Stimulated activated CD4-positive, alpha-beta T cell treated with anti-CD3 and anti-CD28 coated beads, Interleukin-4, amount 100 ng/mL, for 24 hours (primary cell): ENCODE measurements at places on chromosomes 12 and 14.

DNA sequence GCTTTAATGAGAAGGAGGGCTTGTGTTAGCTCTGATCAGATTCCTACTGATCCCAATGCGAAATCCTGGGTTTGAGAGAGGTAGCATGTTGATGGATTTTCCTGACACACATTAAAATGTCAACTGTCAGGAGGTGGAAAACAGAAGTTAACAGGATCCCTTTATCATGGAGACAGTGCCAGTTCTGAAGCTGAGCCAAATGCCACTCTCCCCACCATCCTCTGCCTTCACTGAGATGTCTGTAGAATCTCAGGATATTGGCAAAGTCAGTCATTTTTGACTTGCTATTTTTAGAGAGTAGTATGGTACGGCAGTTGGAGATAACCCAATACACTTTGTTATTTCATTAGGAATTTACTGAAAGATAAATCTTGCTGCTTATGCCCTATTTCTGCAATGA, 1816.2 kb upstream of the FLRT2 start:
- no peak for DNase-seq

GRCh38 chr12:76666290-76666835, 97.6 kb upstream of the ZDHHC17 start:
- DNase-seq = no peak

DNA sequence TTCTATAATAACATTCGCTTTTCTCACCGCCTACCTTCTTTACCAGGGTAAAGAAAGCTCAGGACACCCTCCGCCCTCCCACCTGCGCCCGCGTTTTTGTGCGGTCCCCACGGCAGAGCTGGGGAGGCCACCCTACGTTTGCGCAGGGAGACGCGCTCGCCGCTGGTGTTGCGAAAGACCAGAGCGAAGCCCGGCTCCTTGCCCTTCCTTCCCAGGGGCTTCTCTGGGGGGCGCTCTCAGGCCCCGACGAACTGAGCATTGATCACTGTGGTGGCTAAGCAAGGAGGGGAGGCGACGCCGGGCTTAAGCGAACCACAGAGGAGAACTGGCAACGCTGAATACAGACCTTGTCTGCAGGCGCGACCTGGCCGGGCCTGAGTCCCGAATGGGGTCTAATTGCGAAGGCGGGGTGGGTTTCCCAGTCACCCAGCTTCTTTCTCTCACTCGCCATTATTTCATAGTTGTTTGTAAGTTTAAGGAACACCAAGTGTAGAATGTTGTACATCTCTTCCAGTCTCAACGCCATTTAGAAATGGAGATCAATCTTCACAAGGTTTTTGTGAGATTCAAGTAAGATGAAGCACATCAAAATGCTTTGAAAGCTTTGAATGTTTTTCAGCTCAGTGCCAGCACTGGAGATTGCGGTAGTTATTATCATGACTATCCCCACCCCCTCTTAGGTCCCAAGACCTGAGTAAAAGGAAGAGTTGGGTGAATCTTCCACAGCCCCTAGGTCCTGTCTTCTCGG, 1.7 kb upstream of the NKX2-1 start:
- no peak for DNase-seq

GRCh38 chr12:42886160-42886559, 296.6 kb upstream of the PRICKLE1 start:
- no peak for DNase-seq

DNA sequence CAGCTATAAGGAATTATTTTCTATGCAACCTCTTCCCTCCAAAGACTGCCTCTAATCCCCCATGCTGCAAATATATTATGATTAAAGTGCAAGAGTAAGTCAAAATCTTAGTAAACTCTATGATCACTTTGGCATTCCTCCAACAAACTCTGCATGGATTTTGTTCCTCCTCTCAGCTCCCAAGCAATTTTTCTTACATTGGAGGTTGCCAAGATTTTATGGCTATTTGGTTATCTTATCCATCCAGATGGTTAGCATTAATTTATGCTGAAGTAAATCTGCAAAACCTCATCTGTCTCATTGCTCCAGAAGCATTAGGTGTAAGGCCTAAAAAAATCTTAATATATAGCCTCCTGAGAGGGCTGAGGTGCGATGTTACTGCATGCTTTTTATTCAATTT, 228.1 kb downstream of the CHST11 start:
- no peak for DNase-seq

GRCh38 chr12:80807640-80808288, 91.1 kb downstream of the MYF5 start:
- DNase-seq = no peak

DNA sequence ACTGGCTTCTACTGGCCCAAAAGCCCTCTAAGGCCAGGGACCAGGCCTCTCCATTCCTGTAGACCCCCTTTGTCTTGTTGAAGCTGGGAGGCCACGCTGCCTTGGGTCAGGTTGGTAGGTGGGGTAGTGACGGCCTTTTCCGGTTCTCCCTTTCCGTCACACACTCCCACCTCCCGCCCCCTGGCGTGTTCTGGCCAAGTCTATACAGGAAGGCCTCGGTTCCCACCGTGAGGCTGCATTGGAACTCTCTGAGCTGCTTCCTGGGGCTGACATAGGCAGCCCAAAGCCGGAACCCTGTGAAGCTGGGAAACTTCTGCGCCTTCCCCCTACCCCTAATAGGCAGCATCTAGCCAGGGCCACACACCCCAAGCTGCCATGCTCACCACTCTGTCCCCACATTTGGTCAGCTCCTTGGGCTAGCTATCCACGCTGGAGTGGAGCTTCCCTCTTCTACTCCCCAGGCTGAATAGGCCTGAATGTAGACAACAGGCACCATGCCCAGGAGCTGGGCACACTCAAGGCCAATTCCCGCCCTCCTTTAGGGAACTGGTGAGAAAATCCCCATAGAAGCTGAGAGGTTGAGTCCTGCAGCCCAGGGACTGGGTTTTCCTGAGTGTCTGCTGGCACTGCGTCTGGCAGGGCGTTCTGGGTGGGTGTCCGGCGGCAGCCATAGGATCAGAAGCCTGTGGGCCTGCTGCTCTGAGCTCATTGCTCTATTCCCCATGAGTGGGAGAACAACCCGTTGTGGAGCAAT, 35.7 kb downstream of the RIN3 start:
- no peak for DNase-seq

- DNase-seq = no peak
These were observed 2.8 kb upstream of the PIWIL1 start for GRCh38 chr12:130334937-130335336.

- DNase-seq = peak; percentile 83
These were observed 108.8 kb upstream of the ATF7IP start for GRCh38 chr12:14256555-14257169.

- DNase-seq = no peak
These were observed 62.4 kb upstream of the PSMA6 start for GRCh38 chr14:35229792-35230089.

GRCh38 chr12:125455556-125455955, 390.3 kb downstream of the AACS start:
- DNase-seq = no peak

GRCh38 chr12:132467511-132467910, 22.4 kb upstream of the FBRSL1 start:
- DNase-seq = no peak

DNA sequence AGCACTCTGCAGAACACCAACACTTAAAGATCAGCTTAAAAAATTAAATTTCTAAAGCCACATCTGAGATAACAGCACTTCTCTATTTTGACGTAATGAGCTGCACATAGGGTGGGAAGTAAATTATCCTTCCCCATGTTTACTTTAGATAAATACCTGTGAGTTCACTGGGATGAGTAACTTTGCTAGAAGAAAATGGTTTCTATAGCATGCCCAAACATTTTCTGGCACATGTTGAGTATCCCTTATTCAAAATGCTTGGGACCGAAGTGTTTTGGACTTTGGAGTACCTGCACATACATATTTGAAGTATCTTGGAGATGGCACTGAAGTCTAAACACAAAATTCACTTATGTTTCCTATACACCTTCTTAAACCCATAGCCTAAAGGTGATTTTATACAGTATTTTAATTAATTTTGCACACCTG, 6.6 kb downstream of the SLC38A2 start:
- DNase-seq = no peak

DNA sequence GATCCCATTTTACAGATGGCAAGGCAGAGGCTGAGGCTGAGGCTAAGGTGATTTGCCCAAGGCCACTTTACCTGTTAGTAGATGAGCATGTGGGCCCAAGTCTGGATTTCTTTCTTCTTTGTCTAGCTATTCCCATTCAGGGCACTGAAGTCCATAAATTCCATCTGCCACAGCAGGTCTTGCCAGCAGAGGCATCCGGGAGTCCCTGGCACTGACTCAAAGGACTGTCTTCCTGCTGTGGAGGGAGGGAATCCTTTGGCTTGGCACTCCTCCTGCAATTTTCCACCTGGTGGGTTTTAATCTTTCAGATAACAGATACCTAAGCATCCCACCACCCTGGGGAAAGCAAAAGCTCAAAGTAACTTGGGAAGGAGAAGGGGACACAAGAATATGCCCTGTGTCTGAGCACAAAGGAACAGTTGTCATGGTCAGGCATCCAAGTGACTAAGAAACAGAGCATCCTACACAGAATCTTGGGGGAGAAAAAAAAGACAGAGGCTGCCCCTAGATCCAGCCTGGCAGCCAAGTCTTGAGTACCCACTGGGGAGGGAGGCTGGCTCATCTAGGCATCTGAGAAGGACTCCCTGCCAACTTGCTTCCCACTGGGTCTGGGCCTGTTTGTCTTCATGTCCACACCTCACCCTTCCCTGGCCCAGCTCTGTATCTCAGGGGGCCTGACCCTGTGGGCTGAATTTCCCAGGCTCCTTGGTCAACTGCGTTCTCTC, 35.6 kb upstream of the CMKLR1 start:
- no peak for DNase-seq

DNA sequence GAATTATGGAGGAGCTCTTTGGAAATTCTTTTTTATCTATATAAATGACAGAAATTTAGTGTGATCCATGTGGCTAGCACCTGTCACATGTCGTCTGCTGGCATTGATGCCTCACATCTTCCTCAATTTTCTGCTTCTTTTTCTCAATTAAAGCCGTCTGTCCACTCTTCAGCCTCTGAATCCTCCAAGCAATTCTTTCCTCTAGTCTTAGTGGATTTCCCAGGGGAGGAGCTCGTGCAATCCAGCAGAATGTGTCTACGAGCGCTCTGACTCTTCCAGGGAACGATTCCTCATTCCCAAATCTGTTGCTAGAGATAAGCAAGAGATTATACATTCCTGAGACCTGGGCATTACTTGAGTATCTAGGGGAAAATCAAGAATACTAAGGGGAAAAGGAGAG, 176.6 kb downstream of the EMP1 start:
- DNase-seq = no peak

GRCh38 chr14:50964683-50965390, 20.6 kb upstream of the PYGL start:
- DNase-seq = no peak

GRCh38 chr14:20836668-20837338, 34.2 kb upstream of the RNASE1 start:
- no peak for DNase-seq

- DNase-seq = no peak
These were observed 44.7 kb upstream of the AMIGO2 start for GRCh38 chr12:47124451-47124850.

- DNase-seq = no peak
These were observed 112.2 kb downstream of the CHST11 start for GRCh38 chr12:104568935-104569334.

GRCh38 chr14:69378274-69378673, 19.8 kb downstream of the ERH start:
- no peak for DNase-seq

DNA sequence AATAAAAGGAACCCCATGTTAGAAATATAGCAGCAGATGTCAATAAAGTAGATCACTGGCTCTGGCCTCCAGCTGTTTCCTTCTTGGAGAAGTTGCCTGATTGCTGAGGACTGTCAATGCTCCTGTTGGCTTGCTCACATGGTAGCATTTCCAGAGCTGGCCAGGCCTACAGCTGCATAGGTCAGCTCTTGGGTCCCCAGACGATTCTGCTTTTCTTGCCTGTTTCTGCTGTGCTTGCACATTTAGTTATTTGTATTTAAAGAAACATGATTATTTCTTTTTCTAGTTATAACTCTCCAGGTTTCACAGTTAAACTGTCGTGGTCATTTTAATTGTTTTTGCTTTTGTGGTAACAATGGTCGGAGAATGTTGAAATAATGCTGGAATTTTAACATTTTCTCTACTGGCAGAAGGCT, 7.2 kb downstream of the NAV3 start:
- DNase-seq = no peak

GRCh38 chr12:28054583-28054982, 82.0 kb upstream of the PTHLH start:
- DNase-seq = no peak

GRCh38 chr14:74510223-74510931, 16.8 kb downstream of the ISCA2 start:
- no peak for DNase-seq

DNA sequence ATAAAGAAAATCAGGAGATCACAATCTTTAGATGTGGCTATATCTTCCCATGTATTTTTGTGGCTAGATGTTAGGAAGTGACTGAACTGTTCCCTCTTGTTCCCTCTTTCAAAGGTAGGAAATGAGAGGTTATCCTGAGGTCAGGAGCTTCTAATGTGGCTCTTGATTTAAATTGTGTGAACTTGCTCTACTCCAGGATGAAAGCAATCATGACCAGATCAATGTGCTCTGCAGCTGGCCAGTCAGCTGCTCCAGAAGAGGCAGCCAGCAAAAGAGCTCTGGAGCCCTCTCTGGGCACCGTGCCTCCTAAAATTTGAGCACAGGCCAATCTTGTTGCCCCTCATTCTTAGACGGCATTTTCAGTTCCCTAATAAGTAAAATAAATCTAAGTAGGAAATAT, 32.0 kb downstream of the CDK17 start:
- no peak for DNase-seq

- no peak for DNase-seq
These were observed 84.8 kb downstream of the PEBP1 start for GRCh38 chr12:118220702-118221101.

- no peak for DNase-seq
These were observed 57.3 kb downstream of the DAD1 start for GRCh38 chr14:22531451-22532344.

GRCh38 chr14:30876692-30877091, 2.3 kb downstream of the COCH start:
- no peak for DNase-seq

- DNase-seq = no peak
These were observed 11.9 kb downstream of the AEBP2 start for GRCh38 chr12:19451196-19451595.

- DNase-seq = no peak
These were observed 15.6 kb upstream of the CALM1 start for GRCh38 chr14:90381011-90381786.

DNA sequence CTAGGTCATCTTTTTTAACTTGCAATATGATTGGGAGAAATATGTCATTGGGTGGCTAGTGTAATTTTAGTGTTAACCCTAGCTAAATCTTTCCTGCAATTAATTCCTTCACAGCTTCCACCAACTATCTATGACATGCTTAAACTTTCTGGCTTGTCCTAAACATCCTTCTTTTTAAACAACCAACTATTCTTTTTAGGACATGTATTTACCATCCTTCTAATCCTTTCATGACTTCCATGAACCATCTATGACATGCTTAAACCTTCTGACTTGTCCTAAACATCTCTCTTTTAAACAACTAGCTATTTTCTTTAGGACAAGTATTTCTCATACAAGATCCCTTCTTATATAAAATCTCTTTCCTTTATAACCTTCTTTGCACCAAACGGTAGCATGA, 179.6 kb upstream of the PDZRN4 start:
- DNase-seq = no peak
